ENCODE measurements at places on chromosomes 2 and 18. TPM values are rescaled to one million over a fixed set of nuclear protein-coding genes. Genes with fewer than 3 reads are reported as not detected.

GRCh38 chr2:140696449-140696848 lies 1434.4 kb downstream of the LRP1B start:
- H3K36me3 ChIP-seq, result no peaks in the 10 kb centered on the region
- no peak for DNase-seq
- no peak overlapping the region for H3K27ac ChIP-seq
- no peak overlapping the region for H3K4me3 ChIP-seq
- no peaks in the 10 kb centered on the region for H3K4me1 ChIP-seq

- H3K36me3 ChIP-seq, result no peaks in the 10 kb centered on the region
- no peak overlapping the region for H3K4me3 ChIP-seq
- no peak overlapping the region for H3K27ac ChIP-seq
Observed at GRCh38 chr2:1603059-1603458, 141.3 kb downstream of the PXDN start.

The POTEC gene
- not detected for total RNA-seq

DNA sequence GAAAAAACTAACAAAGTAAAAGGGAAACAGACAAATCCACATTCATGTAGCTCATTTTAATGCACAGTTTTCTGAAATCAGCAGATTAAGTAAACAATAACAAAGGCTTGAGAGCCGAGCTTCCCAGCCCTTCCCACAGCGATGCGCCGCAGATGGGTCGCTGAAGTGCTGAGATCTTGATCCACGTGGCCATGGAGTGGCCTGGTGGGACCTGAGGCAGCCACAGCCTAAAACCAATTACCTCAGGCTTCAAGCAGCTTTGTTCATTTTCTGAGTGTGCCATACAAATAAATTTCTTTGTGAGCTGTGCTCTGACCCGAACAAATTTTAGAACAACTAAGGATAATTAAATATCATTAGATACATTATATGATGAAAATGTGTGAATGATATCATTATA lies 25.6 kb upstream of the CYRIA start:
- H3K27me3 ChIP-seq, result no peaks in the 10 kb centered on the region
- H3K4me1 ChIP-seq, result no peaks in the 10 kb centered on the region
- H3K27ac ChIP-seq, result no peak overlapping the region
- no peaks in the 10 kb centered on the region for H3K36me3 ChIP-seq
- DNase-seq, result no peak
- no peak overlapping the region for H3K4me3 ChIP-seq

DNA sequence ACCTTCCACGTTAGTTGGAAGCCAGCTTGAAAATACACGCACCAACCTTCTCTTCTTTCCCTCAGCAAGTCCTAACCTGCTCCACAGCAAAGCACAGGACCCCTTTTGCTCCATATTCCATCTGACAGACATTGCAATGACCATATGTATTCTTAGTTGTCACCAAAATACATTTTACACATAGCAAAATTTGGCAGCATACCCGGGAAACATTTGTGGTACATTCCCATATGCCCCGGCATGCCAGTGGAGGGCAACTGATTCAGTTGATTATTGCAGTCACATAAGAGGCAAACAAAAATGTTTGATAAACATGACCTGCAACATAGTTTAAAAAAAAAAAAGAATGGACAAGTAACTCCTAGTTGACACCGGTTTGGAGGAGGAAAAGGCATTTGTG lies 202.1 kb upstream of the UBE2E3 start:
- no peaks in the 10 kb centered on the region for H3K27me3 ChIP-seq
- H3K4me3 ChIP-seq, result no peak overlapping the region
- H3K36me3 ChIP-seq, result no peaks in the 10 kb centered on the region
- H3K27ac ChIP-seq, result no peak overlapping the region
- DNase-seq, result no peak
- no peaks in the 10 kb centered on the region for H3K4me1 ChIP-seq

GRCh38 chr2:12672711-12673315 lies 43.9 kb upstream of the TRIB2 start:
- DNase-seq, result no peak
- H3K27me3 ChIP-seq, result no peaks in the 10 kb centered on the region
- no peak overlapping the region for H3K27ac ChIP-seq
- no peaks in the 10 kb centered on the region for H3K4me1 ChIP-seq
- H3K36me3 ChIP-seq, result no peaks in the 10 kb centered on the region
- no peak overlapping the region for H3K4me3 ChIP-seq

The LIPG gene
- 9.1 TPM for total RNA-seq

The SPC25 gene
- total RNA-seq, result 0.93 TPM

DNA sequence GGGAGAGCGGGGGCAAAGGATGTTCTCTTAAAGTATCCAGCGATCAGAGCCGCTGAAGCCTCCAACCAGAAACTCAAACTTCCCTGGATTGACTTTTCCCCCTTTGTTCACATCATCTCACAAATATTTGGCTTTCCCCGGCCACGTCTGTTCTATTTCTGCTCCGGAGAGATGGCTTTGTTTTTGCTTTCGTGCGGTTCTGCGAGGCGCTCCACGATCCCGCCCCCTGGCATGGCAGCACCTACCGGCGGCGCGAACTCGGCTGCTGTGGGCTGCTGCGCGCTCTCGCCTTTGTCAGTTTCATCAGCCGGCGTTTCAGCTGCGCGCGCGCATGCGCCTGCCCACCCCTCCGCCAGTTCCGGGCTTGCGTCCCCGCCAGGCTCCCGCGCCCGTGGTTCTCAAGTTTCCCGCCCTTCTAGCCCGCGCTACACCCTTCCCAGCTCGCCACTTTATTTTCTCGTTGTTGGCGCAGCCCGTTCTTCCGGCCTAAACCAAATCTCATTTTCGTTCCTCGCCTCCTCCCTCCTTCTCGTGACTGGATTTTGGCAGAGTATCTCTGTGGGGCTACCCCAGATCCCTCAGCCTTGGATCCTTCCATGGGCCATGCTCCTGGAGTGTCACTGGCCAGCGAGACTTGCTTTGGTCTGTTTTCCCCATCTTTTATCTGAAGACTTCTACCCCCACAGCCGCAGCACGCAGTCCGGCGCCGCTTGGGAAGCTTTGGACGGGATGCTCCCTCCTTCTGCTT lies 98.0 kb downstream of the INSIG2 start:
- no peaks in the 10 kb centered on the region for H3K4me1 ChIP-seq
- no peaks in the 10 kb centered on the region for H3K36me3 ChIP-seq
- H3K4me3 ChIP-seq, result peak overlapping the region; percentile 58
- peak overlapping the region; percentile 91 for H3K27ac ChIP-seq
- H3K27me3 ChIP-seq, result no peaks in the 10 kb centered on the region

- H3K4me3 ChIP-seq, result no peak overlapping the region
- peaks cover 7% of the 10 kb centered on the region for H3K4me1 ChIP-seq
- no peak overlapping the region for H3K27ac ChIP-seq
- no peaks in the 10 kb centered on the region for H3K27me3 ChIP-seq
Observed at GRCh38 chr2:197235711-197236110, 74.9 kb downstream of the ANKRD44 start.

The MGAT4A gene
- total RNA-seq, result 41.0 TPM

DNA sequence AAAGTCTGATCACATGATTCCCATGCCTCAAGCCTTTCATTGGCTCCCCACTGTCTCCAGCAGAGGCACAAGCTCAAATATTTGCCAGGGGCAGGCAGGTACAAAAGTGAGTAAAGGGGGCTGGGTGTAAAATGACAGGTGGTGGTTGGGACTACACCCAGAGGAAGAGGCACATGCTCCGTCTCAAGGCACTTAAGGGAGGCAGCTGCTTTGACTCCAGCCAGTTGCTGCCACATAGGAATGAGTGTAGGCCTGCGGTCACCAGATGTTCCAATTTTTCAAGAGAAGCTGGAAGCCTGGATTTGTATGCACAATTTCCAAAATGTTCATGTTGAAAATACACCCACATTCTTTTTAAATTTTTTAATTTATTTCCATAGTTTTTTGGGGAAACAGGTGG lies 164.4 kb downstream of the UPP2 start:
- H3K27me3 ChIP-seq, result no peaks in the 10 kb centered on the region
- no peak overlapping the region for H3K4me3 ChIP-seq
- H3K36me3 ChIP-seq, result no peaks in the 10 kb centered on the region
- no peak for DNase-seq
- H3K4me1 ChIP-seq, result no peaks in the 10 kb centered on the region

The RGPD6 gene
- 79.1 TPM for total RNA-seq
